Esophagus squamous epithelium (tissue), 5 donors: ENCODE measurements at places on chromosomes 6 and 20.

GRCh38 chr20:1266167-1266973 lies at the start of gene SNPH:
Gene SNPH, plus strand, starts transcription at chr20:1266294. Its CDS starts 29,946 bp downstream, at chr20:1296240.
- DNase-seq = no peak

- no peak for DNase-seq
Measured at GRCh38 chr6:98848539-98849242, 14.3 kb downstream of the POU3F2 start.

DNA sequence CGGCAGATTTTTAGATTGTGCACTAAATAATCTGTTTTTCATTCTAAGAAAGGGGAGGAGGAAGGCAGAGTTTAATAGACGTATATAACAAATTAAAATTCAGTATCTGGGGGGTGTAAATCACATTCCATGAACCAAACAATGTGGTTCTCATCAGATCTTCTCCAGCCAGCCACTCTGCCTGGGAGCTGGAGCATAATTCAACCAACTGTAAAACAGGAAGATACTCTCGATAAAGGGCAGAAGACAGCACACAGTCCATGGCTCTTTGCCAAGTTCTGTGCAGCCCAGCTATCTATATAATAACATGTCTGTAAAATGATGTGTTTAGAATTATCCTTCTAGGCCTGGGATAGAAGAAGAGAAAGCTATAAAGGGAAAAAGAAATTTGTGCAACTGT lies 289.9 kb upstream of the ZFP64 start:
- no peak for DNase-seq

- DNase-seq = no peak
Measured at GRCh38 chr6:143811501-143812157, 31.5 kb upstream of the LTV1 start.

- DNase-seq = no peak
Measured at GRCh38 chr6:3282476-3283236, 23.9 kb downstream of the PSMG4 start.
